Hematopoietic multipotent progenitor cell treated with erythropoietin and hydrocortisone succinate and interleukin-3 and kit ligand, for 6 days (in vitro differentiated cells): ENCODE measurements at places on chromosomes 7 and 10.

DNA sequence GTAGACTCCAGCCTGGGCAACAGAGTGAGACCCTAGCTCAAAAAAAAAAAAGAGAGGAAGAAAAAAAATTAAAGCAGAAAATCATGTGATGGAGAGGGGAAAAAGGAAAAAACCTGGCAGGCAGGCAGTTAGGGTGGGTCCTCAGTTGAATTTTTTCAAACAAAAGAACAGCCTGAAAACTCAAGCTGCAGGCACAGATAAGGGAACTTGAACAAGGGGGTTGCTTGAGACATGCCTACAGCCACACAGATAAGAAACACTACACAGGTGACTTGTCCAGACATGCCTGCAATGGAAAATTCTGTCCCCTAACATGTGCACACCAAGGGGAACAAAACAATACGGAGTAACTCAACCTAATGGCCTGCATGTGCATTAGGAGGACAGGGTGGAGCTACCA is 19.2 kb downstream of the VIM start:
- DNase-seq = peak; percentile 56

DNA sequence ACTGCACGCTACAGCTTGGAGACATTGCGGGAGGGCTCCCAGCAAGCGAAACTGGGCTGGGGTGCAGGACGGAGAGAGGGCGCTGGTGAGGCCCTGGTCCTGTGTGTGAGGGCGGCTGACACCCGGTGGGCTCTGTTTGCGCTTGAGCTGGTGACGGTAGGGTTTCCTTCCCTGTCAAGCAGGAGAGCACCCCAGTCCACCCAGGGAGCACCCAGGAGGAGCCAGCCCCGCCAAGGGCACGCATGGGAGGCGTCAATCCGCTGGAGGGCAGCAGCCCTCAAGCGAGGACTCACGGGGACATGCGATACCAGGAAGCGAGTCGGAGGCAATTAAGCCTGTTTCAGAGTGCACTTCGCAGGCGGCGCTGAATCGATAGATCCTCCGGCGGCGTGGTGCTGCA is 109.4 kb downstream of the MAD1L1 start:
- DNase-seq = no peak

DNA sequence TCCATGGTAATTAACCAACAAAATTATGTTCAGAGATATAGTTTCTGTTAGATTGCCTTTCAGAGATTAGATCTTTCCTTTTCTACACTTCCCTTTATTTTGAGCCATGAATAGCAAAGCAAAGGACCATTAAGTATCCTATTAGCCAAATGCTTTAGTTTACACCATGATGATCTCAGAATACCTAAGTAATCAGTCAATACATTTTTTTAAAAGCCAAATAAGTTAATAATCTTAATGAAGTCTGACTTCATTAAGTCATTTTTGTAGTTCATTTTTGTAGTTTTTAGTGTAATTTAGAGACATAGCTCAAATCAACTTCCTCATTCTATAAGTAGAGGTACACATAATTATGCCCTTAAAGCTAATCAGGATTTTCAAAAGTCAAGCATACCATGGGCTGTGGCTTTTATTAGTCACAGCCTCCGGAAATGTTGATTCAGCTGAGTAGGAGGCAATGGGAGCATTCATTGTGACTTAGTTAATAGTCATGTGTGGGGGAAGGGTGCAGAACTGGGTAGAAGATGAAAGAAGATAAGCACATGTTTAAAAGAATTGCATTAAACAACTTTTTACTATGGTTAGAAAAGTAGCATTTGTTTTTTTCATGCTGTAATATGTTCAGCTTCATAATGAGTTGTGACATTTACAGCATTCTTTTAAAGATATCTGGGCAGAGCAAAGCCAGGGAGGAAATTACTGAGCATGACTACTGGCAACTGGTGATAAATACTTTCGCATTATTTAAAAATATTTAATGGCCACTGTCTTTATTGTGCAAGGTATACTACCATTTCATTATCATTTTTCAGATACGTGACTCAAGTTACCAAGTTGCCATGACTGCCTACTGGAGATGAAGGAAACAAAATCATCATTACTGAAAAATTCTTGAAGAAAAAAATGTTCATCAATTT is 57.3 kb upstream of the CCDC71L start:
- DNase-seq = peak; percentile 93

DNA sequence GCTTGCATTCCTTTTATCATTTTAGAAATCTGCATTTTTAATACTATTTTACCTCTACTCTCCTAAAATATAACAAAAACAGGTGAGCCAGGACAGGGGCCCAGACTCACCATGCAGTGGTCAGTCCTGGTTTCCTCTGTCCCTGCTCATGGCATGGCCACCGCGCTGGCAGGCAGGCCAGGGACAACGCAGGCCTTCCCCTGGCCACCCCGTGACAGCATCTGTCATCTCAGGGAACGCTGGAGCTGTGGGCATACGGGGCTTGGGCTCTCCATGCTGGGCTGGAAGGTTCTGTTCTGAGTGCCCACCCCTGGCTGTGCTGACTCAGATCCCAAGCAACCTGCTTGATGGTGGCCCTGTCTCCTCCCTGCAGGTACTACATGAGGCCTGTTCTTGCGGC is 35.1 kb upstream of the CDH23 start:
- DNase-seq = no peak

- DNase-seq = no peak
Measured at GRCh38 chr7:98621573-98622482, 4.7 kb downstream of the NPTX2 start.

DNA sequence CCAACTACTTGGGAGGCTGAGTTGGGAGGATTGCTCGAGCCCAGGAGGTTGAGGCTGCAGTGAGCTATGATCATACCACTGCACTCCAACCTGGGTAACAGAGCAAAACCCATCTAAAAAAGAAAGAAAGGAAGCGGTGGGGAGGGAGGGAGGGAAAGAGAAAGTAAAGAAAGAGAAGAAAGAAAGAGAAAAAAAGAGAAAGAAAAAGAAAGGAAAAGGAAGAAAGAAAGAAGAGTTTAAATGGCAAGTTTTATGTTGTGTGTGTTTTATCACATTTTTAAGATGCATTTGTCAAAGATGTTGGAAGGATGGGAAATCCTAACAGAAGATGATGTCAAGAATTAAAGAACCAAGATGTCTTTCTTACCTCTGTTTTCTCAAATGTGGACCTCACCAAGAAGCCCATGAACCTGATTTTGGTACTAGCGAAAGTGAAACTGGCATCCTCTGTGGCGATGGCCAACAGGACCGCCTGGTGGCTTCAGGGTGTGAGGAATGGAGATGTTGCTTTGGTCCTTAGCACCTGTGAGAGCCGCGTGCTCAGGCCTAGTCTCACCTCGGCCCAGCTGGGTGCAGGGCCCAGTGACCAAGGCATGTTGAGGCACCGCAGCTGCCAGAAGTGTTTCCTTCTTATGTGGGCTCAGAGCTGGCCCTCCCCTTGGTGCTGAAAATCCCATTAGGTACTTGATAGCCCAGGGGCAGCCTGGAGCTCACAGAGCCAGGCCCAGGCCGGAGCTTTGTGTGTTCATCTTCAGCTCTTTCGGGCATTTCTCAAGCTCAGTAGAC is 9.8 kb downstream of the UCMA start:
- peak; percentile 19 for DNase-seq

- no peak for DNase-seq
Measured at GRCh38 chr10:131553581-131553980, 242.1 kb upstream of the TCERG1L start.

- DNase-seq = no peak
Measured at GRCh38 chr7:79420464-79420863, 33.0 kb downstream of the MAGI2 start.

- DNase-seq = no peak
Measured at GRCh38 chr7:44639671-44640321, 33.4 kb downstream of the OGDH start.

DNA sequence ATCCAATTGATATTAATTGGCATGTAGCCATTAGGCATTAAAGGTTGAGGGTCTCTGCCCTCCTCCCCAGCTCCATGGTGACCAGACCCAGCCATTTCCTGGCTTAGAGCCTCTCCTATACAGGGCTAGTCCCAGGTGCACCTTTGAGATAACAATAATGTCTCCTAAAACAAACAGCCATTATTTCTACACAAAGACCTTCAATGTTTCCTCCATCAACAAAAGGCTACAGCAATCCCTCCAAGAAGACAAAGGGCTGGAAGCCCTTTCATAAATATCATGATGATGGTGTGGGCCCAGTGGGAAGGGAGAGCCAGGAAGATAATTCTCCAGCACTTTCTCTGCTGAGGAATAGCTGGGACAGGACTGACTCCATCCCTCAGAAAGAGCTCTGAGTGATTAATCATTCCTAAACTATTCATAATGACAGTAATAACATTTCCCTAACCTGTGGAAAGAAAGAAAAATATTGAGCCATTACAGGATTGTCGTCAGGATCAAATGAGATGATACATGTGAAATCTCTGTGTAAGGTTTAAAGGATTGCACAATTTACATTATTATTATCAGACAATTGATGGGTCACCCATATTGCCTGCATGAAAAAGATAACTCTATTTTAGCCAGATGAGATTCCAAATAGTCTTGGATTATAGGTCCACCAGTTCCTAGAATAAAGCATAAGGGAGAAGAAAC is 10.2 kb downstream of the PKD2L1 start:
- DNase-seq = no peak

DNA sequence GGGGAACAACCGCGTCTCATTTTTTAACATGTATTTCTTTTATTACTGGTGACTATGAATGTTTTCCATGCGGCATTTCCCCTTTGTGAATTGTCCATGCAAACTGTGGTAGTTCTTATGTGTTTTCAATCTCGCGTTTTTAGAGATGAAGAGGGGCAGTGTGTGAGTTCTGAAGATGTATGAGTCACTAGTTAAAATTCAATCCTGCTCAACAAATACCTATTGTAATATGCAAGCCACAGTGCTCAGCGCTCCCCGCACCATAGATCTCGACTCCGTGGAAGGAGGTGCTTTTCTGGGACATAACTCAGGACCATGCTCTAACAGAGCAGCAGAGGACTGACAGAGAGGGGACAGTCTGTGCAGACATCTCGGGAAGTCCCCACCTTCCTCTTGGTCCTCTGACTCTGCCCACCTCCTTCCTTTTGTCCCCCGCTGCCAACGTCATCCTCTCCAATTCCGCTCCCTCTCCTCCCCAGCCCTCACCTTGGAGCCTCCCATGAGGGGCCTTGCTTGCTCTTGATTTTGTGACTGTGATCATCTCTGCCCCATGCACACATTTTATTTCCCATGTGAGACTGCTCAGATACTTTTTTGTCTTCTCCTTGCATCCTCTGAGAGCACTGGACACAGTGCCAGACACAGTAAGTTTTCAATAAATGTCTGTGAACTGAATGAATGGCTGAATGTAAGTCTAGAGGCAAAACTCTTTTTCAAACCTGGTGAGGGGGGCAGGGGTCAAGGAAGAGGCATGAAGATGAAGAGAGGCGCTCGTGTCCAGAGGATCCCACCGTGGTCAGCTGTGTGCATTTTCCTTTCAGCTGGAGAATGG is 42.7 kb upstream of the PLEKHA1 start:
- no peak for DNase-seq

GRCh38 chr10:128316925-128317324 is 190.7 kb upstream of the MKI67 start:
- no peak for DNase-seq

DNA sequence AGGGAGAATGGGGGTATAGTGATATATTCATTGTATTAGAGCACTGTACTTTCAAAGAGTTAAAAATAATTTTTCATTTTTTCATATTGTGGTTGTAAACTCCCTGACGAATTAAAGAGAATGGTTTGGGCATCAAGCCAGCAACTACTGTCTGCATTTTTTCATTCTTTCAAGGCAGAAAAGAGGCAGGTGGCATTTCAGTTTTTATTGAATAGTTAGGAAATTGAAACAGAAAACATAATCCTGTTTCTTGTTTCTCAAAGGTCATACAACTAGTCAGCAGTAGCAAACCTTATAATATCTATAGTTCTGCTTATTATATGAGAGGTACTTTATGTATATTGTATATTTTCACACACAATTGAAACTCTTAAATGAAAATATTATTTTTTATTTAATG is 303.9 kb upstream of the KCND2 start:
- DNase-seq = no peak

DNA sequence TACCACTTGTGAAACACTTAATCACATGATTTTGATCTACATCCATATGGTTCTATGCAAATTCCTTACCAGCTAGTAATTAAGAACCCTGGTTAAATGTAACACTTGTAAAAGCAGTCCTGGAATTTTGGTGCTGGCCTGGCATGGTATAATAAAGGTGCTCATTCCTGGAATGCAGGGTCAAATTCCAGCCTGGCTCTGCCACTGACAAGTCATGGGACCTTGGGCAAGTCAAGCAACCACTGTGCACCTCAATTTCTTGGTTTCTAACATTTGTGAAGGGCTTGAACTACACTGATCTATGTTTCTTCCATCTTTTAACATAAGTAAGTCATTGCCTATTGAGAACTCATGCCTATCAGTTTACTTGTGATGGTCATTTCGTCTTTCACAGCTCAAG is 91.9 kb upstream of the PIK3CG start:
- no peak for DNase-seq

DNA sequence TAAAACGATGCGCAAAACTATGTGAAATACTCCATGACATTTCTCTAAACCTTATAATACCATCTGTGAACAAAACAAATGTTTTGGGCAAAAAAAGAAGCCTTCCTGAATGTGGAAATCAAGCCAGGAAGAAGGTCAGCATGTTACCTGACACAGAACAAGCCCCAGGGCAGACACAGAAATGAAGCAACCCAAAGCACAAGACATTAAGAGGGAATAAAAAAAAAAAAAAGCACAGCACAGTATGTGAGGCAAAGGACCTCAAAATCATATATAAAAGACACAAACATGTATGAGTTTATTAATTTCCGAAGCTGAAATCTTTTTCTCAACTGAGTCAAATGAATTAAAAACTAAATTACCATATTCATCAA is 161.8 kb downstream of the SKIDA1 start:
- DNase-seq = no peak

DNA sequence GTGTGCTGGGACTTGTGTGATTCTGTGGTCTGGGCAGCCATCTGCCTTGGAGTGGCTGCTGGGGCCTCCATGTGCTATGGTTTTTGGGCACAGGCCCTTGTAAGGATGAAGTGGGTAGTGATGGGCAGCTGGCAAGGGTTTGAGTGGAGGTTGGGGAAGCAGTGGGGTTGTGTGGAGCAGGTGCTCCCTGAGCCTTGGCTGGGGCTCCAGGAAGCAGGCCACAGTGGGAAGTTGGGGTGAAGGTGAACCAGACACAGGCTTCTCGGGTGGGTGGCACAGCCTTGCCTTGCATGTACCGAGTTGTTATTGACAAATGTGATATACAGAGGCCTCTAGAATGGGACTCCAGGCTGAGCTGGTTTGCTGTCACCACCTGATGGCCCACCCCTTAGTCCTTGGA is 82.3 kb downstream of the ADCY1 start:
- no peak for DNase-seq

DNA sequence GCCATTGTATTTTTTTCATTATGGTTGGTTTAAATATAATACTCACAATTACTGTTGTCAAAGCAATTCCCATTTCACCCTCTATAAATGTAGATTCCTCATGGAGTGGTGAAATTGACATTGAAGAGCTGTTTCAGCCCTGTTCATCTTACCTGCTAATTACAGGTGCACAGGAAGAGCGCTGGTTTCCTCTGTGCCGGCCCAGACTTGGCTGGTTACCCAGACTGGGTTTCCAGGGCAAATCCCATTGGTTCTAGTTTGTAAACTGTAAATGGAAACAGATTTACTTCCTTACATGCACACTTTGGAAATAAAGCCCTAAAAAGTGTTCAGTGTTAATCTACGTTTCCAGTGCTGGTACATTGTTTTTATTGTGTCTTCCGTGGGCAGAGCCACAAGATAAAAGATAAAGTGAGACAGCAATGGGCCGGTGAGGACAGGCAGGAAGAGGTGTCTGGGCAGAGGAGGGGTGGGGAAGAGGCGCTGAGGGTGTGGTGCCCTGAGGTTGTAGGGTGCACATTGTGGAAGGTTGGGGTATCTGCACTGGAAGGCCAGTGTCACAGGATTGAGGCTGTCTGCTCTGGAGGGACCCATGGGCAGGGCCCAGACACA is 71.6 kb upstream of the ZPBP start:
- peak; percentile 32 for DNase-seq
